NCI-H1105 (cell line): ENCODE measurements at places on chromosomes 13 and 19.

- DNase-seq, result no peak
Observed at GRCh38 chr13:20525144-20525600, 485 bp downstream of the CRYL1 start.

GRCh38 chr19:17411801-17412200, 6.4 kb upstream of the BST2 start:
- no peak for DNase-seq

- DNase-seq, result no peak
Observed at GRCh38 chr19:38942471-38943181, 11.9 kb downstream of the MRPS12 start.

DNA sequence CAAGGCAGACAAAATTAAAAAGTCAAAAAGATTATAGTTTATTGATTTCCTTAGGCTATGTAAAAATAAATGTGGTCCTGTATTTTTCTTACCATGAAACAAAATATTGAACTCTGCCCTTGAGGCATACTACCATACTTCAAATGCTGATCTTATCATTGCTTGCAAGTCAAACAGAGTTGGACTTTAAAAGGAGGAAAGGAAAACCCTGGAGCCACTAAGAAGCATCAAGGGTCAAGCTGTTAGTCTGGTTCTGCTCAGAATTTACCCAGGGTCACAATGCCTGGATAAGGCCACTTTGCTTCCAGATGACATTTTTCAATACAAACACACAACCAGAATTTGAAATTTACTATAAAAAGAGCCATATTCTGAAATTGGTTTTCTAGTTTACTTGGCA, 2.2 kb upstream of the FREM2 start:
- DNase-seq, result no peak

- peak; percentile 43 for DNase-seq
Observed at GRCh38 chr19:7926021-7926726, at the start of gene CTXN1. CTXN1 (minus strand) TSS chr19:7926135; CDS start chr19:7925538, 597 bp downstream.

DNA sequence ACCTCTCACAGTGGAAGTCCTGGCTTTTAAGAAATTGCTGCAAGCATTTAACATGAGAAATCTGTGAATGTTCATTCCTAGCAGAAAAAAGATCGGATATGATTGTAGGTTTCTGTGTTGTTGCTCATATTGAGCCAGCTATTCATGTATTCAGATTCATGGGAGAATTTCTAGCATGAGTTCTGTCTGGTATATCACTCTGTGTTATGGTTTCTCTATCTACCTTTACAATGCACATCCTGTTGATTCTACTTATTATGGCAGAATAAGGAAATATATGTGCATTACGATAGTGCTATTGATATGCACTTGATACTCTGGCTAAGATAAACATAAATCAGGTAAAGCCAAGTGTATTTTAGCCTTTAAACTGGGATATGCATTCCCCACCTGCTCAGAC, 138.2 kb downstream of the KCNRG start:
- DNase-seq, result no peak

DNA sequence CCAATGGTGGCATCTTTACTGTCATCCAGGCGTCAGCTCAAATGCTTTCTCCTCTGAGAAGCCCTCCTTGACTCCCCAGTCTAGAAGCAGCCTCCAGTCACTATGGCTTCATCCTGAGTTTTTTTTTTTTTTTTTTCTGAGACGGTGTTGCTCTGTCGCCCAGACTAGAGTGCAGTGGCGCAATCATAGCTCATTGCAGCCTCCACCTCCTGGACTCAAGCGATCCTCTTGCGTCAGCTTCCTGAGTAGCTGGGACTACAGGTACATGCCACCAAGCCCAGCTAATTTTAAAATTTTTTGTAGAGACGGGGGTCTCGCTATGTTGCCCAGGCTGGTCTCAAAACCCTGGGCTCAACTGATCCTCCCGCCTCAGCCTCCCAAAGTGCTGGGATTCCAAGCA, 4.2 kb downstream of the NRTN start:
- no peak for DNase-seq

DNA sequence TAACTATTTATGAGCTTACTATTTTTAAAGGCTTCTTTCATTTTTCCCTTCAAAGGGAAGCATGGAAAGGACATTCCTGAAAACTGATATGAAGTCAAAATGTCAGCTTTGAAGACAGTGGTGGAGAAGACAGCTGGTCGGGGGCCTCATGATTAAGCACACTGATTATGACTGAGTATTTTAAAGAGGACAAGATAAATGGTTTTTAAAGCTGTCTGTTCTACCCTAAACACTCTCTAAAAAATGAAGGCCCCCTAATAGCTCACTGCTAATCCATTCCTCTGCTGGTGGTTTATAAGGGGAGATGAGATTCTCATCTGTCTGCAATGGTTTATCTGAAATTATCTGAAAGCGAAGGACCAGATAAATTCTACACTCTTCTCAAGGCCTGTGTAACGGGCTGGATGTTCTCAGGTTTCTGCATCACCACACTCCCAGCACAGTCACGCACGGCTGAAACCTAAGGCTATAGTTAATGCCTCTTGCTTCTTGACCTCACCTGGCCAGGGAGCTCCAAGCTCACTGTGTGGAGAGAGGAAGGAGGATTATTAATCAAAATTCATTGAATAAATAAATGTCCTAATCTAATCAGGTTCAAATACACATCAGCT, 86.9 kb upstream of the DOCK9 start:
- no peak for DNase-seq

GRCh38 chr19:30691819-30692166, 319.6 kb downstream of the ZNF536 start:
- DNase-seq, result no peak

DNA sequence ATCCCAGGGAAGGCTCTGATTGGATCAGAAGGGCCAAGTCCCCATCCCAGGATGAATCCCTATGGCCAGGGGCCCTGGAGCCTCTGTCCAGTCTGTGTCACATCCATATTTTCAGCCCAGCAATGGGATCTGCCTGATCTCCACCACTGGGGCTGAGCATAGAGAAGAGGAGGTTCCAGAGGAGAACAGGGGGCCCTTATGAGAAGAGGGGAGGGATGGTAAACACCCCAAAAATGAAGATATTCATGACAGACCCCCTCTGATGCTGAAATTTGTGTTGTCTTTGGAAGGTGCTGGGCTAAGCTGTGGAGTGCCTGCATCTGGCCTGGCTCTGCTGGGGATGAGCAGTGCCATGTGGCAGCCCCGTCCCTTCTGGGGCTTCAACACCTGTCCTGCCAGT, 14.5 kb downstream of the KLHL26 start:
- no peak for DNase-seq

- DNase-seq, result no peak
Observed at GRCh38 chr19:29502581-29502850, 23.3 kb upstream of the VSTM2B start.

DNA sequence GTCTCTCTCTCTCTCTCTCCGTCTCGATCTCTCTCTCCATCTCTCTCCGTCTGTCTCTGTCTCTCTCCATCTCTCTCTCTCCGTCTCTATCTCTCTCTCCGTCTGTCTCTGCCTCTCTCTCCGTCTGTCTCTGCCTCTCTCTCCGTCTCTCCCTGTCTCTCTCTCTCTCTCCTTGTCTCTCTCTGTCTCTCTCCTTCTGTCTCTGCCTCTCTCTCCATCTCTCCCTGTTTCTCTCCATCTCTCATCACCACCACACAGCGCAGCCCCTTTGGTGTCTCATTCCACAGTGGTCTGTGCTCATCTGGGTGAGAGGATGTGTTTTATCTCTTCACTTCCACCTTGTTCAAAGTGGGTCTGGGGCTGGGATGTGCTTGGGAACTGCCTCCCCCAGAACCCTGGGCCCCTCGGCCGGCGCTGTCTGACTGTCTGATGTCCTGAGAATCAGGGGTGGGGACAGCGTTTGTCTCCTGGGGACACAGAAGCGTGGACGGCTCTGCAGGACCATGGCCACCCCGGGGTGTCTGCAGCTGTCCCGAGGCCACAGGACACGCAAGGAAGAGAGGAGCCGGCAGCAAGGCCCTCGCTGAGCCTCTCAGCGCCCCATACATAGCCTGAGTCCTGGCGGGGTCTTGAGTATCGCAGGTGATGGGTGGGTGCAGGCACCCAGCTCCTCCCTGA, 40.2 kb upstream of the C13orf46 start:
- DNase-seq, result no peak

GRCh38 chr19:35732540-35733179, 9.6 kb downstream of the IGFLR1 start:
- no peak for DNase-seq

GRCh38 chr19:40466985-40467734, at the start of gene SPTBN4:
SPTBN4 (plus strand) TSS chr19:40467001; CDS start chr19:40472622, 5,621 bp downstream.
- DNase-seq, result no peak

GRCh38 chr13:37910790-37911189, 41.2 kb upstream of the TRPC4 start:
- no peak for DNase-seq

DNA sequence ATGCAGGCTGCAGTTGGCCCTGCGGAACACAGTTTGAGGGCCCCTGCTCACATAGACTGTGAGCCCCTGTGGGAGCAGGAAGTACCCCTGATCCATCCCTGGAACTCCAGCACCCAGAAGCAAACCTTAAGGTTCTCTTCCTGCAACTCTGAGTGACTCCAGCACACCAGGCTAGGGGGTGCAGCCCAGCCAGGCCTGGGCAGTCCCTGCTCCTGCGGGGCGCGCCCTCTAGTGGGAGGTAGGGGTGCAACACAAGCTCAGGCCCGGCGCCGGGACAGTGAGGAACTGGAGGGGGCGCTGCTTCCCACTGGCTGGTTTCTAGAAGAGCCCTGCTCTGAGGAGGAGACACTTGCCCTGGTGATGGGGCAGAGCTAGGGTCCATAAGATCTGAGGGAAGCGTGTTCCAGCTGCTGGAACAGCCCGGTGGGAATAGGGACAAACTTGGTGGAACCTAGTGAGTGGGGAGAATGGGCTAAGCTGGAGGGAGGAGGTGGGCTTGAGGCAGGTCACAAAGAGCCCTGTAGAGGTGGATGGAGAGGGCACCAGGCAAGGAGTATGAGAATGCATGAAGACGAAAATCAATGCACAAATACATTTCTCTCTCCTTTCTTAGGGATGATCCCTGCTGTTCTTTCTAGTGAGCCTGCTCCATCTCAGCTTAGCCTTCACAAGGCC, 5.0 kb downstream of the ZSCAN5A start:
- peak; percentile 23 for DNase-seq

DNA sequence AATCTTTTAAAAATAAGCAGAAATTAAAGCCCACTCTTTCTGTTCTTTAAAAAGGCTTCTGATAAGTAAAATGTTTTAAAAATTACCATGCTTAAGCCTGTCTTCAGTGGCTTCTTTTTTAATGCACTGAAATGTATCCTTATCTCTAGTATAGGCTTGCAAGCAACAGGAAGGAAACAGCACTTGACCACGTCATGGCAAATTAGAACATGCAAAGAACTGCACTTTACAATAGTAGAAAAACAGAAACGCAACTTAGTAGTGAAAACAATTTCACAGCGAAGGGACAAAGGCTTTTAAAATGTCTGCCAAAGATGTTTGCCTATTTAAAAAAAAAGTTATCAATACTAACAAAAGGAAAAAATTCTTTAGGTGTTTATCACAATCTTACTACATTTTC, 36.3 kb downstream of the ELF1 start:
- DNase-seq, result no peak

- peak; percentile 32 for DNase-seq
Observed at GRCh38 chr19:58519087-58519354, 589 bp downstream of the ZBTB45 start.

GRCh38 chr19:54373781-54374631, 9.3 kb upstream of the LAIR1 start:
- DNase-seq, result no peak

- no peak for DNase-seq
Observed at GRCh38 chr19:19094513-19094912, 30.7 kb downstream of the SLC25A42 start.

DNA sequence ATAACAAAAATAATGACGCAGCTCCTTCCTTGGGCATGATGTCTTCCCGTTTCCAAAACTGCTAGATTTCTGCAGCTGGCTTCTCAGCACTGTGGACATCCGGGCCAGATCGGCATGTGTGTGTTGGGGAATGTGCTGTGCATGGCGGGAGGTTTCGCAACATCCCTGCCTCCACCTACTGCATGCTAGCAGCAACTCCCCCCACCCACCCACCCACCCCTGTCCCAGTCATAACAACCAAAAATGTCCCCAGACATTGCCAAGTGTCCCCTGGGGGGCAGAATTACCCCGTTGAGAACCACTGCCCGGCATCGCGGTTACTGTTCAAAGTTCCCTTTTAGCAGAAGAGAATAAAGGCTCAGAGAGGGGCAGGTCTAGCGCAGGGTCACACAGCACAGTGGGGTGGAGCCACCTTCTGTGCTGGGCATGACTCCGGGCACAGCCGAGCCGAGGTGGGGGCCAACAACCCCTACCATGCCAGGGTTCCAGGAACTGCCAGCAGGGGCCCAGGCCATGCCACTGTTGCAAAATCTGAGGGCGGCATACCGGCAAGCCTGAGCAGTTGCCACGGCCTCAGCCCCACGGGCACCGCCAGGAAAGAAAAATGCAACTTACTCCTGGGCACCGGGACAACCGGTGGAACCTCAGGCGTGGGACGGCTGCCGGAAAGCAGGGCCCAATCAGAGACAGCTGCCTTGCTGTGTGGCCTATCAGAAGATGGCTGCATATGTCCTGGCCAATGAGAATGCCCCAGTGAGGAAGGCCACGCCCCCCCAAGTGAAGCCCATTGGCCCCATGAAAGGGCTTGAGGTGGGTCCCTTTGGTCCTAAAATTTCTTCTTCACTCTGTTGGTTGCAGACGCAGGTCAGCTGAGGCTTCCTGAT, 22.5 kb upstream of the NFIC start:
- DNase-seq, result no peak

DNA sequence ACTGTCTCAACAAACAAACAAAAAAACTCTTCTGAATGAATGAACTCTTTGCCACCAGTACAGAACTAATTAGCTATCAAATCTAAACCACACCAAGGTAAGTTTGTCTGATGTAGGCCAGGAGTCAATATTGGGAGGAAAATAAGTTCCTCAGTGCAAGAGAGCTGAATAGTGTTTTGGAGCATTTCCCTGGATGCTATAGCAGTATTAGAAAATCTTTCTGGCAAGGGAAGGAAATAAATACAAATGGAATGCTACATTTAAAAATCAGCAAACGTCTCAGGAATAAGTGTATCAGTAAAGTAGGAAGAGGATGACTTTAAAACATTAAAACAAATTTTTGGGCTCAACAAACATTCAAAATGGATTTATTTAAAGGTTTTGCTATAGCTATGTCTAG, 81.3 kb upstream of the TMTC4 start:
- DNase-seq, result no peak

GRCh38 chr13:49615836-49616675, 12.3 kb upstream of the ARL11 start:
- no peak for DNase-seq

- no peak for DNase-seq
Observed at GRCh38 chr13:67726979-67727378, 496.8 kb upstream of the PCDH9 start.

DNA sequence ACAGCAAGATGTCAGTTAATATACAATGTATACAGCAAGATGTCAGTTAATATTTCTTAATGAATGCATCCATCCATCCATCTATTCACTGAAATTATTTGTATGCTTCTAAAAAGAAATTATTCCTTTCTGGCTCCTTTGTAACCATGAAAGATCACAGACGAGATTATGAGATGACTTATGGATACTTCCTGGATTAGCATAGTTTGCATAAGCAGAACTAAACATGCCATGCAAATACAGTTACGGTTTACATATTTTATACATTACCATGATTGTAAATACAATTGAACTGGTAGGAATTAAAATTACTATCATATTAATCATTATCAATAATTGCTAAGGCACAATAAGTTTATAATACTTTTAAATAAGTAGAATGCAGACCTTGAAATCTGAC, 32.7 kb downstream of the NALCN start:
- DNase-seq, result no peak
